EH (cell line): ENCODE measurements at places on chromosomes 16 and 17.

DNA sequence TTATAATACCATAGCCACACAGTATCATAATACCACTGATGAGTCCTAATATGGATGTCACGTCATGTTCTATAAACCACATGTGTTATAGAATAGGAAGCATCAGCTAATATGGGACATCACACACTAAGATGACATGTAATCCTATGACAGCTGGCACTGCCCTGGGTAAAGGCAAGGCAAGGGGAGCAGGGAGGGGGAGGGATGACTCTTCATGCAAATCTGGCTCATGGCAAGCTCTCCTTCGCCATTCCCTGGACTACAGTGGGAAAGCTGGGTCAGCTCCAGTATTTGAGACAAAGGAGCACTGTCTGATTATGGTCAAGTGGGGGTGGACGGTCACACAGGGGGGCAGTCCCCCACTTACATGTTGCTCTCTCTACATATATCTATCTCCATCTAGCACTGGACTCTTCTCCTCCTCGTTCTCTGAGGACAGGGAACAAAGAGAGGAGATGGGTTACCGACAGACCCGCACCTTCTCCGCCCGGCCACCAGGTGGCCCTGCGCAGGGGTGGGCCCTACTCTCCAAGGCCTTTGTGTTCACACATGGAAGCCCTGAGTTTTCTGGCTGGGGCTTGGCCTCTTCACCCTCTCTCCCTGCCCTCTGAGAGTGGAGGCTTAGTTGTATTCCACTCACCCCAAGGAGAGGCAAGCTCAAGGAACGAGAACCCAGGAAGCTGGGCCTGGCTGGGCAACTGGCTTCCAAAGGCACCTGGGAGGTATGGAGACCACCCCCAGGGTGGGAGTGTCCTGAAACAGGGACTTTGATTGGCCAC is 23.4 kb upstream of the MPO start:
- peak; percentile 51 for DNase-seq

- DNase-seq: no peak
Measured at GRCh38 chr16:87832741-87833502, 36.4 kb downstream of the SLC7A5 start.

- DNase-seq: peak; percentile 26
Measured at GRCh38 chr16:75566758-75567255, 628 bp downstream of the GABARAPL2 start.

- DNase-seq: no peak
Measured at GRCh38 chr17:34851961-34852540, 109.2 kb downstream of the CCT6B start.

DNA sequence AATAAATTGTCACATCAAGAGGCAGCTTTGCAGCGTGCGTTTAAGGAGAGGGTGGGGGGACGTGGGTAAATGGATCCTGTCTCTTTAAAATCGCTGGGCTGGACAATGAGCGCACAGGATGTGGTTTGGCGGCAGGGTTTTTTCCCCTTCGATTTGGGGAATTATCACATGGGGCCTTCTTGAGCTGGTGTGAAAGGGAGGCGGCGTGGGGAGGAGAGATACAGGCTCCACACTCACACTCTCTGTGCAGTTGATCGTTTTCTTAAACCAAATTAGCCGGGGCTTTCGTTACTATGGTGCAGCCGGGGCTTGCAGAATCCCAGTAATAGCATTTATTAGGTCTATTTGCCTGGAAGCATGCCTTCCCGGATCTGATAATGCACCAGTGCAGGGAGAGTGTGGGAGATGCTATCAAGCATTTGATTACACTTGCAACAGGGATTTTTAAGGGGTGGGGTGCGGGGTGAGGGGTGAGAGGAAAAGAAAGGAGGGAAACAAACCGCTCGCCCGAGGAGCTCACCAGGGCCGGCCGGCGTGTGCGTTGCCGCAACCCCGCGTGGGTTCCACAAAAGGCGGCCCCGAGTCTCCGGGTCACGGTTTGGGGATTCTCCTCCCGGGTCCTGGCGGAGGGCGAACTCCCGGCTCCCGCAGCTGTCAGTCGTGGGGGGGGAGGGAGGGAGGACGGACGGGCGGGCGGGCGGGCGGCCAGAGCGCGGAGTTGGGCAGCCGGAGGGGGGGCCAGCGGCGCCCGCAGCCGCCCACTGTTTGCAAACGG is 58.8 kb upstream of the GSE1 start:
- DNase-seq: peak; percentile 90

DNA sequence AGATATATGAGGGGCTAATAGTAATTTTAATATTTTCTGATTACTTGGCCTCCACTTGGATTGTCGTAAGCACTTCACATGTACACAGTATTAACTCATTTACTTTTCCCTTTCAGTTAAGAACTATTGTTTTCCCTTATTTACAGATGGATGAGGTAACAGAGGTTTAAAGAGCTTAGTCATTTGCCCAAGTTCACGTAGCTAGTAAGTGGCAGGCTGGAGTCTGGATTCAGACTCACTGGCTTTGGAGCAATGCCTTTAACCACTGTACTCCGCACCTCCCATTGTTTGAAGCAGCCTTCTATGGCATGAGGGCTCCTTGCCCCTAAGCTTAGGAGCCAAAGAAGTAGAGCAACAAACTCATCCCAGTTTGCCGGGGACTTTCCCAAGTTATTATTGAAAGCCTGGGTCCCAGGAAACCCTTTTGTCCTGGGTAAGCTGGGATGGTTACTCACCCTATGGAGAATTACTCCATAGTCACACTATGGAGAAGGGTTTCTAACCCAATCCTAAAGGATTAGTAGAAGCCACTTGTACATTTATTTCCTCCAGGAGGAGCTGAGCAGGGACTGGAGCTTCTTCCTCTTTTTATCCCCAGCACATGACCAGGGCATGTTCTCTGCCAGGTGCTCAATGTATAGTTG is 12.3 kb downstream of the FOXL1 start:
- DNase-seq: peak; percentile 92

GRCh38 chr17:49469831-49470810 is 25.0 kb upstream of the NGFR start:
- no peak for DNase-seq

GRCh38 chr17:82200135-82200534 is 12.5 kb downstream of the CCDC57 start:
- DNase-seq: no peak

DNA sequence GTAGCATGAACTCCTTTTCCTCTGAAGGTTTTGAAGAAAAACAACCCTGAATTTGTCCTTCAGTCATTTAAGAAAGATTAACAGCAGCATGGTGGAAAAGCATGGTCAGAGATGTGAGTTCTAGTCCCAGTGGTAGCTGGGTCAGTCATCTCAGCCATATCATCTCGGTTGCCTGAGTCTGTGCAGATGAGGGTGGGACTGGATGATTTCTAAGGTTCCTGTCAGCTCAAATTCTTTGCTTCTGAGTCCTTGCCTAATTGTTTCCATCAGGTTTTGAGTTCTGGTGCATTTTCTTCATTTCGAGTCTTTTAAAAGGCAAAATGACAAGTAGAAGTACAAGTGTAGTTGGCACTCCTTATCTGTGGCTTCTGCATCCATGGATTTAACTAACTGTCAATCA is 63.9 kb downstream of the TNRC6C start:
- peak; percentile 71 for DNase-seq

- peak; percentile 70 for DNase-seq
Measured at GRCh38 chr17:38449364-38449763, 21.1 kb downstream of the ARHGAP23 start.

DNA sequence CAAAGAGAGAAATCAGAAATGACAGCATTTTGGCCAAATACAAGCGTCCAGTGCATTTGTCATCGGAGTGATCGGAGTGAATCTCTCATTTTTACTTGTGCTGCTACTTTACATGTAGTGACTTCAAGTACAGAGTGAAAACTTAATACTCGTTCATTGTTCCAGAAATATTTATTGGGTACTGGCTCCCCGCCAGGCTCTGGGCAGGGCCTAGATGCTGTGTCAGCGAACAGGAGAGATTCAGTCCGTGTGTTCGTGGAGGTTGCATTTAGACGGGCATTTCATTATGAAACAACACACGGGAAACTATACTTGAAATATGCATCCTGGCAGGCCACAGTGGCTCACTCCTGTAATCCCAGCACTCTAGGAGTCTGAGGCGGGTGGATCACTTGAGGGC is 727.2 kb upstream of the RBFOX1 start:
- DNase-seq: no peak

- no peak for DNase-seq
Measured at GRCh38 chr16:26334218-26335111, 642.7 kb downstream of the HS3ST4 start.

DNA sequence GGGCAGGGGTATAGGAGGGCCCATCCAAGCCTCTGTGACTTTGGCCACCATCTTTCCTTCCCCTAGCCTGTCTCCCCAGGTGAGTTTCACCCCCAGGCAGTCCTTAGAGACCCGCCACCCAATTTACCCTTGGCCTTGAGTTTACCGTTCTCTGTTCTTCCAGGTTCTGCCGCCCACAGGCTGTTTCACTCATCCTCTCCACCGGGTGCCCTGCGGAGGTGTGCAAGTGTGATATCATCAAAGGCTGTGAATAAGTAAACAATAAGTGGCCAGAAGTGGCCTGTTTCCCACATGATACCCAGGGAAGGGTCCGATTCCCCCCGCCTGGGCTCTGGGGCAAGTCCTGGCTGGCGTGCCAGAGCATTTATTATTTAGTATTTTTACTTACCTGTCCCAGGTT is 15.1 kb upstream of the TLCD3B start:
- no peak for DNase-seq

DNA sequence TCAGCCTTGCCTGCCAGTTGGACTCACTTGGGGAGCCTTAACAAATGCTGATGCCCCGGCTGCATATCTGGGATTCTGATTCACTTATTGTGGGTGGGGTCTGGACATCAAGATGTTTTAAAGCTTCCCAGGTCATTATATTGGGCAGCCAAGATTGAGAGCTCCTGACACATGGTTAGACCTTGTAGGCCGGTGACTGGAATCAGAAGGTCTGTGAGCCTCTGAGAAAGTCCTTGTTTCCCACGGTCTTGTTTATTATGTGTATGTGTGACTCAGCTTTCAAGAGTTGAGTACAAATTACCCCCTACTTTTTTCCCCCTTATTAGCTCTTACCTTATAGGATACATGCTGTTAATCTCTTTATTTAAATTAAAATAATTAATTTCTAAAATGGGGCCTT is 103.5 kb downstream of the ABCC1 start:
- peak; percentile 74 for DNase-seq

GRCh38 chr17:21082001-21082436 is 39.2 kb upstream of the USP22 start:
- no peak for DNase-seq

DNA sequence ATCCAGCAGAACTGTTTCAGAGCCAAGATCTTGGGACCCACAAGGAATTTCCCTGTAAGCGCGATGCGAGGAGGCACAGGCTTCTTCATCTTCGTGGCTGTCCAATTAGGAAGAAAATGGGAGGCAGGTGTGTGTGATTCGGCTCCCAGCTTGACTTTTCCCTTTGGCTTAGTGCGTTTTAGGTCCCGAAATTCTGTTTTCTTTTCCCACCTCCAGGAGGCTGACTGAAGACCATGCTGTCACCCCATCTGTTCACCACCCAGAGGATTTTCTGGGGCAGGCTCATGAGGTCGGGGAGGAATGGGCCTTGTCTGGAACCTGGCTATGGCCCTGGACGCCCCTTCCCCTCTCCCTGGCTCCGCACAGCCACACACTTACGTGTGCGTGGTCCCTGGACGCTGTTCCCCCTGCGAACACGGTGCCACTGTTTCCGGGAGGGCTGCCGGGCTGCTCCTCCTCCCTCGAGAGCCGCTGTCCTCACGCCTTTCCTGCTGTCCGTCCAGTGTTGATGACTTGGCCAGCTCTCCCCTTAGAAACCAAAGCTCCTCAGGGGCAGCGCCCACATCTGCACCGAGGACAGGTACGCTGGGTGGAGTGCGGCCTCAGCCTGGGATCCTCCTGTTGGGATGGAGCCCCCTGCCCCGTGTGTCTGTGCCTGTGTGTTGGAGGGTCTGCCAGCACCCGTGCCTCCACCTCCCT is 2.7 kb upstream of the PABPN1L start:
- DNase-seq: no peak

DNA sequence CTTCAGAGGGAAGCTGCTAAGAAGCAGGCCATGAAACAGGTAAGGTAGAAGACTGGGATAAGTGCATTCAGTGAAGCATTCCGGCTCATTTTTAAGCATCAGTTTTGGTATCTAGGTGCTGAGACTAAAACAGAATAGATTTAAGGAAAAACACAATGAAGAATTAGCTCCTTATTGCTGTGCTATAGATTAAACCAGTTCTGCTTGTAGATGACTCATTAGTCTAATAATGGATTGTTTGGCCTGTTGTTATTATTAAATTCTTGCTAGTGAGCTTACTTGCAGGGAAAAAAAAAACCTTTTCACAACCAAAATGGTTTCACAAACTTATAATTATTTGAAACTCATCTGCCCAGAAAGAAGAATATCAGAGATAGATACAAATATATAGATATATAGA is 55.9 kb downstream of the NSRP1 start:
- no peak for DNase-seq

DNA sequence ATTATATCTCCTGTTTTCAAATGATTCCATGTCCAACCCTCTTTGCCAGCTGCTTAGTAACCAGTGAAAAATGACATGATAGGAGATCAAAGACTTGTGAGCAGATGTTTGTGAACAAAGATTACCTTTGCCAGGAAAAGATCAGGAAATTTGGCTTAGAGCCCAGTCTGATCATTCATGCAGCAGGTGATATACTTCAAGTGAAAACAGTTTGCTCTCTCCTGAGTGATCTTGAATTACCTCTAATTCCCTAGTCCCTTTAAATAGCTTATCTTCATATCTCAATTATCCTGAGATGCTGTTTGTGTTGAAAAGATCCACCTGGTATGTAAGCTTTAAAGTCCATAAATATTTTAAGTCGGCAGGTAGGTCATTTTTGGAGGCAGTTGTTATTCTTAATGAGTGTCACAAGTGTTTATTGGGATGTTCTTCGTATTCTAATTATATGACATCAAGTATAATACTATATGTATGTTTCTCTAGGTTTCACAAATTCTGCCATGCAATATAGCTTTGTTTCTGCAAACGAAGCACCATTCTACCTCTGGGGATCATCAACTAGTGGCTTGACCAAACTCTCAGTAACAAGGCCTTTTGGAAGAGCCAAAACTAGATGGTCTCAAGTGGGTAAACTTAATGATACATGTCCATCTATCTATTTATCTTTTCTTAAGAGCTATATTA is 13.2 kb upstream of the VPS35L start:
- no peak for DNase-seq

- DNase-seq: no peak
Measured at GRCh38 chr16:53843084-53843483, 139.1 kb downstream of the FTO start.

DNA sequence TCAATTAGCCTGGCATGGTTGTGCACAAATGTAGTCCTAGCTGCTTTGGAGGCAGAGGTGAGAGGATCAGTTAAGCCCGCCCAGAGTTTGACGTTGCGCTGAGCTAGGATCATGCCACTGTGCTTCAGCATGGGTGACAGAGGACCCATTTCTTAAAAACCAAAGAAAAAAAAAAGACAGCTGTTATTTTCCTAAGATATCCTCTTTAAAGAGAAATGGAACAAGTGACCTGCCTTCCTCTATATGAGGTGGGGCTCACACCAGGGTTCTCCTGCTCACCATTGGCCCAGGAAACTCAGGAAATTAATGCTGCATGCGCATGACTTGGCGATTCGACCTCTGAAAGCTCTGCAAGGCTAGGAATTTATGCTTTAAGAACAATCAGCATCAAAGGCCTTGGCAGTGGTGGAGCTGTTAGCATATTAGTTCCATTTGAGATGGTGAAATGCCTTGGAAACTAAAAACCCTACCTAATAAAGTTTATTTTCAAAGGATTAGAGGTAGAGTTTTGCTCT is 108.3 kb downstream of the RBFOX1 start:
- DNase-seq: no peak
